ENCODE measurements at places on chromosomes 4 and X.

- DNase-seq = no peak
Observed at GRCh38 chr4:141347684-141348083, 127.0 kb downstream of the ZNF330 start.

- no peak for DNase-seq
Observed at GRCh38 chr4:112153211-112153791, 8.0 kb downstream of the FAM241A start.

GRCh38 chr4:77776182-77777134 lies 42.7 kb downstream of the CNOT6L start:
- no peak for DNase-seq

- no peak for DNase-seq
Observed at GRCh38 chrX:25015486-25016360, at the start of gene ARX. Gene ARX (minus strand): TSS chrX:25015965. CDS start chrX:25015737, 228 bp downstream.

DNA sequence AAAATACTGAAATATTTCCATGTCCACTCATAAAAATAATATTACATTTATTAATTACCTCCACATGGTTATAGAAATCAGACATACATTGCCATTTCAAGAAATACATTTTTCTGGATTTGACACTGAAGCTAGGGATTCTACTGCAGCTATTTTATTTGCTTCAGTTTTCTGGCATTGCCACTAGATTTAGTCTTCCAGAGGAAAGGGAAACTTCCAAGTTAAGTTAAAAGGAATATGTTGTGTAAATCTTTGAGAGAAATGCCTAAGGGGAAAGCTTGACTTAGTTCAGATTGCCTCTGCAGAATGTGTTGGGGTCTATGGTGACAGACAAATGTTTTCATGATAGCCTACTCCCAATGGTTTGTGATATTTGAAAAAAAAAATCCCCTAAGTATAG lies 1631.3 kb downstream of the PCDH18 start:
- no peak for DNase-seq

GRCh38 chr4:146222313-146222712 lies 8.0 kb downstream of the REELD1 start:
- DNase-seq = no peak

- DNase-seq = no peak
Observed at GRCh38 chr4:158912390-158912789, 143.6 kb downstream of the FNIP2 start.

DNA sequence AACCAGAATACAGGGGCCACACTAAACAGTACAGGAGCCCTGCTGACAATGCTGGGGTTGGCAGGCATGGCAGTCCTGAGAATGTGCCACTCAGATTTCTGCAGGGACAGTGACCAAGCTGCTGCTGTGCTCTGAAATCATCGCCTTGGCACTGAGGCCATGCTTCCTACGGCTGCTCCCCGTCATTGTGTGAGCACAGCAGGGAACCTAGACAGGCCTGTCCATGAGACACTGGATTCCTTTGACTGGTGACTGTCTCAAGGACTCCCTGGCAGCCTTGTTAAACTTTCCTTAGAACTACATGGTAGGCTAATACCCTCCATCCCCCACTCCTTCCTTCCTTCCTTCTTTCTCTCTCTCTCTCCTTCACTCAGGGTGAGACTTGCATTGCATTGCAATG lies 111.4 kb downstream of the LUZP4 start:
- no peak for DNase-seq

DNA sequence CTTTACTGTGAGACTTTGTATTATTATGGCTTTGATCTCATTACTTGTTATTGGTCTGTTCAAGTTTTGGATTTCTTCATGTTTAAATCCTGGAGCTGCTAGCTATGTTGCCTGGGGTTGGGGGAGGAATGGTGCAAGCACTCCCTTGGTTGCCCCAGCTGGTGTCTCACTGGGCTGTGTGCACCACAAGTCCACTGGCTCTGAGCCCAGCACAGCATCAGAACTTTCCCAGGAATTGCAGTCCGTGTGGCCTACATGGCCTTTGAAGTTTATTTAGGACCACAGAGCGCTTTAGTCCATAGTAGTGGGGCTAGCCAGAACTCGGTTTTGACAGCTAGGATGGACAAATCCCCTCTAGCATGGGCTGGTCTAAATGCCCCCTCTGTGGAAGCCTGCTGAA lies 278.8 kb upstream of the RPS6KA3 start:
- DNase-seq = no peak

DNA sequence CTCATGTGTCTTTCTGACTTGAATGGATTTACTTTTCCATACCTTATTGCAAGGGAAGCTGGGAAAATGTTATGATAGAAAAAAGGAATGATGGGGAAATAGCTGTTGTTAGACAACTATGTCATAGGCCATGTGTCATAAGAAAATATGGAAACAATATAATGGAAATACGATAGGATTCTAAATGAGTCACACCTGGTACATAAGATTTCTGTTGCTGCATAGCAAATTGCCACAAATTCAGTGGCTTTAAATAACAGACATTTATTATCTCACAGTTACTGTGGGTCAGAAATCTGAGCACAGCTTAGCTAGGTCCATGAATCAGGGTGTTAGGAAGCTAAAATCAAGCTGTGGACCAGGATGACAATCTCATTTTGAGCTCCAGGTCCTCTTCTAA lies 44.6 kb upstream of the ANKRD50 start:
- DNase-seq = no peak

GRCh38 chr4:132642016-132642817 lies 506.9 kb upstream of the PCDH10 start:
- no peak for DNase-seq

GRCh38 chr4:144556636-144557035 lies 89.3 kb upstream of the HHIP start:
- no peak for DNase-seq

GRCh38 chr4:101039367-101039766 lies 308.0 kb downstream of the PPP3CA start:
- no peak for DNase-seq

DNA sequence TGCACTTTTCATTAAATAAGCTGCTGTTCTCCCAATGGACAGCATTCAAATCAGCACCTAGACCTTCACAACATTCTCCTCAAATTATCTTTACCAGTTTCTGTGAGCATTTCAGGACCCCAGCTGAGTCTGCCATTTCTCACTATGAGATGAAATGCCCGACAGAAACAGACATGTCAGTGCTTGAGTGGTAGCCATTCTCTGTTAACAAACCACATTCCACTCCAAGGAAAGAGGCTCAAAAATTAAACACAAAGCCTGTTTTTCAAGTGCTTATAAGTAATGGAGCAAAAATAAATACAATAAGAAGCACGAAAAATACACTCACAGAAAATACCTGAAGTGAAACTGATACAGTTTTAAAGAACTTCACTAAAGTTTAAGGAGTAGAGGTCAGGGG lies 320.2 kb upstream of the PRPS2 start:
- DNase-seq = no peak

DNA sequence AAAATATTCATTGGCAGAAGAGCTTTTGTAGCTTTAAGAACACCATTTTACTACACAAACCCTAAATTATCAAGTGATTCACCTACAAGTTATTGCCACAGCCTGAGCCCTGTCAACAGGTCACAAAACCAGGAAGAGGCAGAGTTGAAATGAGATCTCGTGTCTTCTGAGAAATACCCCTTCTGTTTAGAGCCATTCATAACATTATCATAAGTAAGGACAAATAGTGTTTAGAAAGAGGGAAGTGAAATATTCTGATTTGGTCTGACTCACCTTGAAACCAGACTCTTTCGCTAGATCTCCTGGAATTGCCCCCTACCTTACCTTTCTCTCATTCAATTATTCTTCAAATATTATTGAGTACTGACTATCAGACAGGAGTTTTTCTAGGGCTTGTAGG lies 5.9 kb downstream of the ETDB start:
- no peak for DNase-seq

- DNase-seq = no peak
Observed at GRCh38 chr4:149999485-150000074, 78.7 kb upstream of the DCLK2 start.

- DNase-seq = no peak
Observed at GRCh38 chr4:87153078-87153870, 67.1 kb downstream of the KLHL8 start.

DNA sequence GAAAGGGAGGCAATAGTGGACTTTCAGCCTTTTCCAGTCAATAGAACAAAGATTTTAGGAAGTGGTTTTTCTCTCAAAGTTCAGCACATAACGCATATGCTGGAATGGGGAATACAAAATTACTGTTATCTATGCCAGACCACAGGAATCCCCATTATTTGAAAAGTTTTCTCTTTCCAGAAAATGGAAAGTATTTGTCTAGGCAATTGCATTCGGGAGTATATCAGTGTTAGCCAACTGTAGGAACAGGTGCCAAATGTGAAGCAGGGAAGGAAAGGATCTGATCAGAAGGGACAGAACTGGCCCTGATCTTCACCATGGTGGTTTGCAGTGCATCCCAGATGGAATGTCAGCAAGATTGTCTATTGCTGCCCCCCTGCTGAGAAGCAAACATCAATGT lies 213.6 kb downstream of the CPE start:
- no peak for DNase-seq

GRCh38 chrX:11465648-11466411 lies 172.6 kb downstream of the AMELX start:
- DNase-seq = no peak

Measured in activated T-cell treated with anti-CD3 and anti-CD28 coated beads, Interleukin-2, amount 50 U/mL, for 1 hour (primary cell).